Muscle of leg (tissue), 16 donors: ENCODE measurements at places on chromosomes 2 and 18. TPM values are rescaled to one million over a fixed set of nuclear protein-coding genes. Genes with fewer than 3 reads are reported as not detected.

Gene CNNM4
- 25.9 TPM for polyA plus RNA-seq

- DNase-seq: no peak
Observed at GRCh38 chr2:45184606-45185005, 175.4 kb upstream of the SIX2 start.

Gene SLC5A7
- polyA plus RNA-seq: 0.72 TPM

Gene UPP2
- not detected for polyA plus RNA-seq

Gene C2orf80
- not detected for polyA plus RNA-seq

Gene MEP1B
- 0.13 TPM for polyA plus RNA-seq

Gene CXCR2
- 0.83 TPM for polyA plus RNA-seq

- no peak for DNase-seq
Observed at GRCh38 chr2:127218812-127219170, 1.3 kb downstream of the CYP27C1 start.
